ENCODE measurements at places on chromosomes 16 and 17.

DNA sequence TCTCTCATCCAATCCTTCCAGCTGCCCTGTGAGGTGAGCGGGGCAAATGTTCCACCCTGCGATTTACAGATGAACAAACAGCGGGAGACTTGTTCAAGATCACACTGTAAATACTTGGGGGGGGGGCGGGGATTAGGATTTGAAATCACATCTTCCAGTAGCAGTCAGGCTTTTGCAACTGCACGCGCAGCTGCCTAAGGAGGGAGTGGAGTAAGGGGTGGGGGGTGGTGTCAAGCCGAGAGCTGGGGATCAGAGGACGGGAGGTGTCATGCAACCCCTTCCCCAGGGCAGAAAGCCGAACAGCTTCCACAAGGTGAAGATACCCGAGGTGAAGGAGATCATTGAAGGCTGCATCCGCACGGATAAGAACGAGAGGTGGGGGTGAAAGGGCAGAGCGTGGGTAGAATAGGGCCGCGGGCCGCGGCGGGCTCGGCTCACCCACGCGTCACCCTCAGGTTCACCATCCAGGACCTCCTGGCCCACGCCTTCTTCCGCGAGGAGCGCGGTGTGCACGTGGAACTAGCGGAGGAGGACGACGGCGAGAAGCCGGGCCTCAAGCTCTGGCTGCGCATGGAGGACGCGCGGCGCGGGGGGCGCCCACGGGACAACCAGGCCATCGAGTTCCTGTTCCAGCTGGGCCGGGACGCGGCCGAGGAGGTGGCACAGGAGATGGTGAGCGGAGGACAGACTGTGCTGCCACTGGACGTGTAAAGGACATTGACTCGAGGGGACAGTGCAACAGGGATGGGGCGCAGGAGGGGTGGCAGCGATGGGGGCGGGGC, 4.6 kb downstream of the WNK4 start:
- DNase-seq = no peak

GRCh38 chr17:2564877-2565276, 28.6 kb upstream of the PAFAH1B1 start:
- DNase-seq = no peak

DNA sequence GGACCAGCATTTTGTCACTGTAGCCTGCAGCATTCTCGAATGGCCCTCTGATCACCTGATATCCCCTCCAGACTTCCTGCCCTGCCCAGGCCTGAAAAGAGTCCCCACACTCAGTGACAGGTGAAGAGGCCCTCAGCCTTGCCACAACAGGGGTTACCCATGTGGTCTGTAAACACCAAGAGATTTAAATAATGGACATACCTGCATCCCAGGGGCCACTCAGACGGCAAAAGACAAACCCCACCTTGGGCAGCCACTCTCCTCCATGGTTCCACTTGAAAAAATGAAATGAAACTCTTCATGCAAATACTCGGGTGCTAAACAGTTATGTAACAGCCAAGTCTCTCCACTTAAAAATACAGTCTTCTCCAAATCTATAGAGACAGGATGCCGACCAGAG, 22.9 kb upstream of the PECAM1 start:
- DNase-seq = no peak

- no peak for DNase-seq
Measured at GRCh38 chr16:22192261-22193062, 13.6 kb upstream of the EEF2K start.

- peak; percentile 33 for DNase-seq
Measured at GRCh38 chr17:1398931-1399678, 917 bp downstream of the YWHAE start.

- no peak for DNase-seq
Measured at GRCh38 chr17:9414471-9414870, 161.1 kb downstream of the STX8 start.

GRCh38 chr17:81523402-81524038, 4.7 kb upstream of the FSCN2 start:
- DNase-seq = no peak

- peak; percentile 42 for DNase-seq
Measured at GRCh38 chr16:88264641-88265285, 118.0 kb upstream of the ZNF469 start.

- no peak for DNase-seq
Measured at GRCh38 chr16:24700549-24701392, 28.7 kb upstream of the TNRC6A start.

GRCh38 chr16:74954763-74955162, 30.2 kb downstream of the WDR59 start:
- DNase-seq = no peak

- DNase-seq = no peak
Measured at GRCh38 chr17:51612692-51613091, 352.3 kb downstream of the UTP18 start.

- DNase-seq = no peak
Measured at GRCh38 chr17:46262271-46262670, 32.7 kb upstream of the LRRC37A start.

- no peak for DNase-seq
Measured at GRCh38 chr17:80361495-80362220, 53.3 kb upstream of the ENDOV start.

- no peak for DNase-seq
Measured at GRCh38 chr17:58305626-58306025, 23.0 kb downstream of the TSPOAP1 start.

DNA sequence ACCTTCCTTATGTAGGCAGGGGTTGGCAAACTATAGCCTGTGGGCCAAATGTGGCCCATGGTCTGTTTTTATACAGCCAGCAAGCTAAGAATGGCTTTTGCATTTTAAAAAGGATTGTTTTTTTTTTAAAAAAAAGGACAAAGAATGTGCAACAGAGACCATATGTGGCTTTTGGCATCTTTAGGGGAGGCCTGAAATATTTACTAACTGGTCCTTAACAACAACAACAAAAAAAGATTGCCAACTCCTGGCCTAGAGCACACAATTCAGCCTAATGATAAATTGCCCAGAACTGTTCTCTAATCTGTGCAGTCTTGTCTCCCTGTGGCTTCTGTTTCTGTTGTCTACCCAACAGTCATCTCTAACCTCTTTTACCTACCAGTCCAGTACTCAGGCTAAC, 67.1 kb downstream of the SSH2 start:
- no peak for DNase-seq

DNA sequence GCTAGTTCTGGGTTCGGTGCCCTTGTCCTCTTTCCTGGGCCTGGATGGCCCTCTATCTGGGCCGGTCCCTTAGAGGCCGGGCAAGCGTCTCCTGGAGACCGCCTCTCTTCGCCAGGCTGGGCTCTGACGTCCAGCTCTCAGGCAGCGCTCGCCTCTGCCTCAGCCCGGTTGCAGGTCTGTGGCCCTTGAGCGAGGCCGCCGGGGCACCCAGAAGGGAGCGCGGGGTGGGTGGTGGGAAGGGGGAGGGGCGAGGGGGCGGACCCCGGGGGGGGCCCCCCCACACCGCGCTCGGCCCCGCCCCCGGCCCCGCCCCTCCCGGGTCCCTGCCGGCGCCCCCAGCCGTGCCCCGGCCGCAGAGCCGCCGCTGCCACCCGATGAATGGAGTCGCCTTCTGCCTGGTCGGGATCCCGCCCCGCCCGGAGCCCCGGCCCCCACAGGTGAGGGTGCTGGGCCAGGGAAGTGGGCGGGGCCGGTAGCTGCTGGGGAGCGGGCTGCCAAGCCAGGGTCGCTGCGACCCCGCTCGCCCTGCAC, at the start of gene ARHGAP23:
ARHGAP23 (plus strand) TSS at position 353 of the 531 bp plus-strand sequence; CDS start at position 375, 22 bp downstream.
- DNase-seq = no peak

- DNase-seq = no peak
Measured at GRCh38 chr17:82458885-82459424, 414 bp downstream of the NARF start.

DNA sequence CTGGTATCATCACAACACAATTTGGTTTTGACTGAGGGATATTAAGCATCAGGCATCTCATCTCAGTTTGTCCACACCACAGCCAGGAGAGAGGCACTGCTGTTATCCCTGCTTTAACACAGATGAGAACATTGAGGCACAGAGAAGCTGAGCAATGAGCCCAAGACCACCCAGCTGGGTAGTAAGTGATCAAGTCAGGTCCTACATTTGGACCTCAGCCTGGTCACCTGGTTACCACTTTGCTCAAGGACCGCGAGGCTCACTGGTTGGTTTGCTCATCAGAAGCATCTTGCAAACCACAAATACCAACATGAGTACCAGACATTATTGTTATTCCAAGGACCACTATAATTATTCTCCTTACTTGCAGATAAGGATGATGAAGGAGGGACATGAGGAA, 245.5 kb downstream of the CBLN1 start:
- DNase-seq = no peak

- no peak for DNase-seq
Measured at GRCh38 chr17:38465391-38466345, 37.4 kb downstream of the ARHGAP23 start.
